T-helper 9 cell (primary cell): ENCODE measurements at places on chromosomes 5 and 9.
A peak's percentile ranks its signal among the peaks of the same experiment; 100 is the strongest.

GRCh38 chr5:153699035-153699434 lies 208.6 kb downstream of the GRIA1 start:
- no peak for DNase-seq

- no peak for DNase-seq
Measured at GRCh38 chr5:173733425-173733824, 117.0 kb upstream of the BOD1 start.

DNA sequence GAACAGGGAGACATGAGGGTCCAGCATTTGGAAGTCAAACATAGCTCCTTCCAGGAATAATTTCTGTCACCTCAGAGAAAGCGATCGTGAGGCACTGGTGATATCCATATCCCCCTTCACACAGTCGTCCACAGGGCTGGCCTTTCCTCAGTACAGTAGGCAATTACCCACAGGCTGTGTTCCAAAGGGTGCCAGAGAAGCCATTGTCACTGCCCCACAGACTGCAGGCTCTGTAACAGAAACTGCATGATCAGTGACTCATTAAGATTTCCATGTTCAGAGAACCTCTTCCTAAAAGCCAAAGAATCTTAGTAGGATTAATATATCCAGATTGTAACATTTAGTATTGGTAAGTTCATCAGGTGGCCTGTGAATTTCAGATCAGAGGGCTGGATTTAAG lies 127.6 kb downstream of the RPS23 start:
- DNase-seq: no peak

- no peak for DNase-seq
Measured at GRCh38 chr9:91301161-91301560, 60.6 kb downstream of the AUH start.

- no peak for DNase-seq
Measured at GRCh38 chr9:135087489-135087792, at the start of gene OLFM1. TSS of gene OLFM1 (plus strand) at chr9:135087668. CDS start at chr9:135087990, 322 bp downstream.

- DNase-seq: no peak
Measured at GRCh38 chr9:86731511-86732063, 215.7 kb downstream of the GAS1 start.

GRCh38 chr5:170439944-170440269 lies 50.7 kb upstream of the KCNMB1 start:
- no peak for DNase-seq

DNA sequence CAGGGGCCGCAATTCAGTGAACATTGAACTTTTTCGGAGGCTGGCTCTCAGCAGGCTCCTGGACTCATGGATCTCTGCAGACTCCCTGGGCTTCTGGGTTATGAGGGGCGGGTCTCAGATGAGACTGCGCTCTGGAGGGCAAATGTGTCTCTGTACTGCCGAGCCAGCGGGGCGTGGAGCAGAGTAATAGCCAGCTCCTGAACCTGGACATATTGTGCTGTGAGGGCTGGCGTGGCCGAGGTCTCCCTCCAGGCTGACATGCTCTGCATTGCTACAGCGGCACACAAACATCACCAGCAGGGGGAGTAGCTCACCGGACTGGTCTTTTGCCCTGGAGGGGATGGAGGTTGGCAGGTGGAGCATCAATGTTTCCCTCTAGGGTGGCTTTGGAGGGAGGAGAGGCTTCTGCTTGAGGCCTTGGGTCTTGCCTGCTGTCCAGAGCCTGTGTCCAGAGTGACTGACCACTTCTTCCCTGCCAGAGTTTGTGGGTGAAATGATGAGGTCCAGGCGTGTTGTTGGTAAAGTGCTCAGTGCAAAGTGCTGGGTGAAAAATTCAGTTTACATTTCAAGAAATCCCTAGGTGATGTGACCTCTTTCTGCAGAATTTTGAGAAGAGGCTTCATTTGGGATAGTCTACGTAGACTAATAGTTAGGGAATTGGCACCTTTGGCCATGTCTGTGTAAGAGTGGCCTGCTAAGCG lies 10.9 kb upstream of the GADD45G start:
- DNase-seq: peak; percentile 48

DNA sequence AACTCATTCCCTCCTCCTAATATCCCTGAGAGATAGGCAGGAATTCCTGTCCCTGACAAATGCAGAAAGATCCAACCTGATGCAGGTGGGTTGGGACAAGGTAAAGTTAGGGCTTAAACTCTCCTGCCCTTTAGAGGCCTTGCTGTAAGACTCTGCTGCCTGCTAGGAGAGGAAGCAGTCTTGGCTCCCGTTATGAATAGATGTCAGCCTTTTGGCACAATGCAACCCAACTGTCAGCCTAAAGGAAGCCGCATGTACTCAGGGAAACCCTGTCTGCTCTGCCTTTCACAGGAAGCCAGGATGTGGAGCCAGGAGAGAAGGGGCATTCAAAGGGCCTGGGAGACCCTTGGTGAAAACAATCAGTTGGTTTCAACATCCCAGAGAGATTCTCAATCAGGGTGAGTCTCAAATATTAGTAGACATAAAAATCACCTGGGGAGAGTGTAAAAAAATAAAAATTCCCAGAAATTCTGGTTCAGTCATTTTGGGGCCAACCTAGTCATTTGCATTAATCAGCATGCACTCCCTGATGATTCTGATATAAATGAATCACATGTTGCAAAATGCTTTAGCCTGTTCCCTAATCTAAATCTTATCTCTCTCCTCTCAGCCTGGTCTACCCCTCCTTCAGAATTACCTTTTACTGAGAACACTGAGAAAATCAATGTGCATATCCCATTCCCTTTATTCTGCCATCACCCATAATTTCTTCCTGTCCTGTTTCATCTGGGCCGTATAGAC lies 136.2 kb upstream of the TRIM32 start:
- no peak for DNase-seq

- no peak for DNase-seq
Measured at GRCh38 chr9:134482226-134482625, 156.0 kb downstream of the RXRA start.

DNA sequence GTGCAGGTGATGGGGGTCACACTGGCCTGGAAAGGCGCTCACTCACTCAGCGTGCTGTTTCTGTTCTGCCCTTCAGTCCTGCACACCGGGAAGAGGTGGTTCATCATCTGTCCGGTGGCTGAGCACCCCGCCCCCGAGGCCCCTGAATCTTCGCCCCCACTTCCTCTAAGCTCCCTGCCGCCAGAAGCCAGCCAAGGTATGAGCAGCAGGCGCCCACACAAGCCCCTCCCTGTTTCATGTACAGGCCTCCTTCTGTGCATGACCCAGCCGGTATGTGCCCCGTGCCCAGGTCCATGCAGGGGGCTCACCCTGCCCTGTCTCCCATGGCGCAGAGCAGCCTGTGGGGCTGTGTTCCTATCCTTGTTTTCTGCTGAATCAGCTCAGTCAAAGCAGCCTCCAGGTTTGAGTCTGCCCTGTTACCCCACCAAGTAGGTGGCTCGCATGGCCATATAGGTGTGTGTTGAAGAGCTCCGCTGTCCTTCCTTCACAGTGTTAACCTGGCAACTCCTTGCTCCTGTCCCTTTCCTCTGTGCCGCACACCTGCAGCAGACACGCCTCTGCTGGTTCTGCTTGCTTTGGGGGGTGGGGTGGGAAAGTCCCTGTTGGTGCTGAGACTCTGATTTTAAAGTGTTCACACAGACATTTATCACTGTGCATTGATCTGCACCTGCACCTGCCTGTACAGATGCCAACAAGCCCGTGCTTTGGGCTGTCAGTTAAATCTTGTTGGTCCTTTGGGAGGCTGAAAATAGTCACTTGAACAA lies 84.8 kb downstream of the WNK2 start:
- no peak for DNase-seq

DNA sequence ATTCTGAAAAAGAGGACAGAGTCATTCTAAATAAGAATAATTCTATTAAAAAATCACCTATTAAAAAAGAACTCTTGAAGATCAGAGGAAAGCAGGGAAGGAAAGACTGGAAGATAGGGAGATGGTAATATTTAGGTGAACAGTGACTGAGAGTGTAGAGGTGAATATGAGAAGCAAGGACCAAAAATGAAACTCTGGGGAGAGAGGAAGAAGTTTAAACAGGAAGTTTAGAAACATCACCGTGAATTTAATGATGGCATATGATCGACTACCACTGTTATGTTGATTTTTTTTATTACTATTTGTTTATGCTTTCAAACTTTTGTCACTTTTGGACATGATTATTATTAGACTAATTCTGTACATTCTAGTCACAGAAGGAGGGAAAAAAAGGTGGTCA lies 1.7 kb upstream of the SPINK6 start:
- no peak for DNase-seq

DNA sequence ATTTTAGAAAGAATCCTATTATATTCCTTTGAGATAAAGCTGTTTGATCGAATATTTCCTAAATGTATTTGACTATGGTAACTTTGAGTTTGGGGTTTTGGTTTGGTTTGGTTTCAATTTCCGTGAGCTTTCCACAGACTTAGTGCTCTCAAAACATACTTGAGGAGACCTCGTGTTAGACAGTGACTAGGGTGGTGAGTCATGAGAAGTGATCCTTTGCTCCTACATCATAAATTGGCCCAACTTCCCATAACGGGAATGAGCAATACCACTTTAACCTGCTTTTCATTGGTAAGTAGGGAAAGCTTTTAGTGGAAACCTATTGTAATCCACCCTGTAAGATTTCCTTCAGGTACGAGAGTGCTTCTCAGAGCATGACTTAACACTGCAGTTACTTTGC lies 3.8 kb upstream of the RASEF start:
- DNase-seq: no peak

- DNase-seq: no peak
Measured at GRCh38 chr9:19759066-19759465, 29.8 kb downstream of the SLC24A2 start.

- DNase-seq: no peak
Measured at GRCh38 chr9:13033959-13034693, 245.4 kb downstream of the MPDZ start.

DNA sequence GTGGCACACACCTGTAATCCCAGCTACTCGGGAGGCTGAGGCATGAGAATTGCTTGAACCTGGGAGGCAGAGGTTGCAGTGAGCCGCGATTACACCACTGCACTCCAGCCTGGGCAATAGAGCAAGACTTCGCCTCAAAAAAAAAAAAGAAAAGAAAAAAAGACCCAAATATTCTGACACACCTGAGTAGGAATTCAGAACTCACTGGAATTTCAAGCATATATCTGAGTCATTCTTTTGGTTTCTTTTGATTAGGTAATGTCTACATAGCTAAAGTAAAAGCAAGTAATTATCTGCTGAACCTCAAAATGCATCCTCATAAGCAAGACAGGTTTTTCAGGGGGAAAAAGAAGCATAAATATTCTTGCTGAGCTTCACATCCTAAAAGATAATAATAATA lies 35.9 kb downstream of the ANKRD31 start:
- DNase-seq: no peak

GRCh38 chr5:31680528-31680927 lies 41.6 kb downstream of the PDZD2 start:
- DNase-seq: no peak

DNA sequence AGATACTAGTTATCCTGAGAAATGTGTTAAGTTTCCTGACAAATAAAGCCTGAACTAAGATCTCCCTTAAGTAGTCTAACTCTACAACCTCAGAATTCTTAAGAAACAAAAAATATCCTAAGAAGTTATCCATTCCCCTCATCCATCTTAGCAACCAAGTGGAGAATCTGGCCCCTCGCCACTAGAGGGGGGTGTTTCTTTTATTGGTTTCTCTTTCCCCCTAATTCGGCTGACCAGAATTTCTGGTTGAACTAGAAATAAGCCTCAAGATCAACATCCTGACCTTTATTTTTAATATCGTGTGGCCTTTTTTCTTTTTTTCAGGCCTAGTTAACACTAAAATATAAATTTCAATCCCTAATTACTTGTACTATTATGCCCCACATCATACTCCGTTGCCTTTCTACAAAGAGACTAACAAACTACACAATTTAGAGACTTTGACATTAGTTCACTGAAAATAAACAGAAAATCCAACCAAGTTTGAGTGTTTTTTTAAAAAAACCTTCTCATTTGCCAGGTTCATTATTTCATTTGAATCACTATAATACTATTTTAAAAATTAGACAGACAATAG lies 14.3 kb upstream of the NR4A3 start:
- peak; percentile 55 for DNase-seq

GRCh38 chr9:10773136-10773535 lies 160.3 kb upstream of the PTPRD start:
- no peak for DNase-seq

DNA sequence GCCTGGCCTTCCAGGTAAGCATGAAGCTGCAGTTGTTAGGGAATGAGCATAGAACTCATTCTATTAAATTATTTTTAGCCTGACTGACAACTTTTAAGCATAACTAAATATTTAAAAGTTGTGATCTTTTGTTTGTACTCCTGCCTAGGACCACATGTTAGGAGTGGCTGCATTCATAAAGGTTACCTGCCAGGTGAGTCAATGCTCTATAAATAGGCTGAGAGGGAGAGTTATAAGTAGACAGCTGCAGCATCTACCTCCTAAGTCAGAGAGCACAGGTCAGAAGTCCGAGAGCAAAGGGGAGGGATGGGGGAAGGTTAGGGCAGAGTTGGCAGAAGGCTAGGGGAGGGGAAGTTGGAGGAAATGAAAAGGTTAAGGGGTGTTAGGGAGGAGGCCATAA lies 292.4 kb upstream of the TLE4 start:
- DNase-seq: no peak

GRCh38 chr5:56090793-56091460 lies 96.2 kb upstream of the IL6ST start:
- no peak for DNase-seq

DNA sequence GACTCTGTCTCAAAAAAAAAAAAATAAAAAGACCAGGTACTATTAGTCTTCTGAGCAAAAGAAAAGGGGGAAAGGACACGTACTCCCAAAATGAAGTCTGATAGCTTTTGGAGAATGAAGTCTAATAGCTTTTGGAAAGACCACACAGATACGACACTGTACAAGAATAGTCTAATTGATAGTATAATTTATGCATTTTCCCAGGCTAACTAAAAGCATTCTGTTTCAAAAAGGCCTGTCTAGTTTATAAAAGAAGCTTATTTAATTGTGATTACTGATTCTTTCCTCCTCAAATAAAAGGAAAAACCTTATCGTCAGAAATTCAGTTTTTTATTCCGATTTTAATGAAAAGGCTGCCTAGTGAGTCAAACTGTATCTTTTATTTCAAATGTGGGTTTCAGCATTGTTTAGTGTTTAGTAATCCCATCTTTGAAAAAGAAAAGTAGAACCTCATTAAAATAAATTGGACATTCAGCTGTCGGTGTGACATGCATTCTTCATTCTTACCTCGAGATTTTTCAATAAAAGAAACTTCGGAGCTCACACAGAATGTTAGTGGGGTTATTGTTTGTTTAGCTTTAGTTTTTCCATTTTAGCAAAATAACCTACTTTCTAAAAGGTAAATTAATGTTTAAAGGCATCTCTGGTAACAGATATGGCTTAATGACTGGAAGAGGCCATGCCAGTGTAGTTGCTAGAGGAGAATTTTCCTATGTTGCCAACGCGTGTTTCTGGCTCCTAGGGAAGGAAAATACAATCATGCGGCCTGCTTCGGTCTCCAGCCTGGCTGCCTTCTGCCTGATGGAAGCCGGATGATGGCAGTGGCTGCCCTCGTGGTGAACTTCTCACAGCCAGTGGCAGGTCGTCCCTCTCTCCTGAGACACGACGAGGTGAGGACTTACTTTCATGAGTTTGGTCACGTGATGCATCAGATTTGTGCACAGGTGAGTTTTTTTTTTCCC lies 70.0 kb downstream of the NLN start:
- no peak for DNase-seq

GRCh38 chr5:11596185-11596584 lies 308.1 kb downstream of the CTNND2 start:
- DNase-seq: no peak

- no peak for DNase-seq
Measured at GRCh38 chr5:40386289-40386688, 293.4 kb upstream of the PTGER4 start.

GRCh38 chr5:72441862-72442540 lies 65.2 kb downstream of the ZNF366 start:
- DNase-seq: no peak

GRCh38 chr5:40653221-40654022 lies 26.3 kb upstream of the PTGER4 start:
- no peak for DNase-seq
